ENCODE measurements at places on chromosomes 6 and 20.

DNA sequence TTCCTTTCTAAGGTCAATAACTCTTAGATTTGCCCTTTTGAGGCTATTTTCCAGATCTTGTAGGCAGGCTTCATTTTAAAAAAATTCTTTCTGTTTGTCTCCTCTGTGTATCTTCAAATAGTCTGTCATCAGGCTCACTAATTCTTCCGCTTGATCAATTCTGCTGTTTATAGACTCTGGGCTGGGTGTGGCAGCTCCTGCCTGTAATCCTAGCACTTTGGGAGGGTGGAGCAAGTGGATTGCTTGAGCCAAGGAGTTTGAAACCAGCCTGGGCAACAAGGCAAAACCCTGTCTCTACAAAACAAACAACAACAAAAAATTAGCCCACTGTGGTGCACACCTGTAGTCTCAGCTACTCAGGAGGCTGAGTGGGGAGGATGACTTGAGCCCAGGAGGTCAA lies 40.0 kb upstream of the SCP2D1 start:
- DNase-seq, result no peak

GRCh38 chr6:53986165-53986720 lies 125.0 kb upstream of the MLIP start:
- no peak for DNase-seq

- DNase-seq, result peak; percentile 100
Measured at GRCh38 chr20:35615667-35616464, at the start of gene SPAG4. Gene SPAG4, plus strand, starts transcription at chr20:35615829. Its CDS starts 175 bp downstream, at chr20:35616004.

DNA sequence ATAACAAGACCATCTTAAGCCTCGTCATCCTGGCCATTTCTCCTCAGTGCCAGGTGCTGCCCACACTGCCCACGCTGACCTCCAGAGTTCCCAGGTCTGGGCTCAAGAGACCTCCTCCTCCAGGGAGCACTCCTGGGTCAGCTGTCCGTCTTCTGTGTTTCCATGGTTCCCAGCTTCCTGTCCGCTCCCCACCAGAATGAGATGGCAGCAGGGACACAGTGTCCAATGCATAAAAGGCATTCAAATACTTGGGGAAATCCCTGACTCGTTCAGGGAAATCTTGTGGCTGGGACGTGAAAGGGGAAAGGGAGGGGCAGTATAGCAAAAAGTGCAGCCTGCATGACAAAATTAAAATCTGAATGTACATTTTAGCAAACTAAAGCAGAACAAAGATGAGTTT lies 54.3 kb downstream of the SLC23A2 start:
- no peak for DNase-seq

GRCh38 chr6:82365016-82365795 lies 1.6 kb downstream of the TPBG start:
- no peak for DNase-seq

DNA sequence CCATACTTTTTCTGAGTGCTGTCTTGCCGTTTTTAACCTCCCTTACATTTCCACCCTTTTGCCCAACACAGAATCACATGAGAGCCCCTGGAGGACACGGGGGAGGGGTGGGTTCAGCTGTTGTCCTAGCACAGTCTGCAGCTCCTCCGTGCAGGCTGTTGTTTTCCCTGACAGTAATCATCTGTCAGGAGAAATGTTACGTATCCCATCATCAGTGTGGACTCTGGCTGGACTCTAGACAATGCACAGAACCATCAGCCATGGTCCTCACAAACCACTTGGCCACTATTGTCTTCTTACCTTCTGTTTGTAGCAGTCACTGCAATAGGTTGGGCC lies 92.1 kb downstream of the RIN2 start:
- no peak for DNase-seq

- no peak for DNase-seq
Measured at GRCh38 chr20:58408603-58409246, 19.7 kb downstream of the VAPB start.
